ENCODE measurements at places on chromosomes 6 and 20. TPM values are rescaled to one million over a fixed set of nuclear protein-coding genes. Genes with fewer than 3 reads are reported as not detected.

The TP53INP2 gene
- total RNA-seq, result 2.3 TPM

The SLC26A8 gene
- not detected for total RNA-seq

DNA sequence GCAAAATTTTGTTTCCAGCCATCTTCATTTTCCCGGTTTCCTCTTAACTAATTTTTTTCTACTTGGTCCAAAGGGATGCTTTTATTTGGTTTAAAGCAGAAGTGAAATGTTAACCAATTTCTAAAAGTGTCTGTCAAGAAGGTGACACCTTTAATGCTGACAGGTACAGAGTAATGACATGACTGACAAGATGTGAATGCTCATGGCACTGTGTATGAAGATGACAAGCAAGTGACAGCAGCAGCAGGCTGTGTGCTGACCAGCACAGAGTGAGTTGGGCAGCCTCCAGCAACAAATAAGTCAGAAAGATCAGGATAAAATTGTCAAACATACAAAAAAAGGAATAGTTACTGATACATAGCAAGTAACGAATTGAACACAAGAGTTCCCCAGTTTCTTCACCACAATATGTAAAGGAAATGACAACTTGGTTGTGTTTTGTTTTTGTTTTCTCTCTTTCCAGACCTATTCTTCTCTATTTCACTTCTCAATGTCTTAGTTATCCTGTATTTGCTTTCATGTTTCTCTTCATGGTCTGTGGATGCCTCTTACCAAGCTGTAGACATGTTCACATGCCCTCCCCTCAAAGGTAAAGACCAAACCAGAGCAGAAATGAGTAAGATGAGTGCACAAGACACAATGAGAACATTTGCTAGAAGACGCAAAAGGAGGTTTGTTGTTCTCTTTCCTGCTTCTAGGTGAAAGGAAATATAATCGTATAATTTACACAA lies 174.9 kb downstream of the FRK start:
- peaks cover 1% of the 10 kb centered on the region for H3K27me3 ChIP-seq
- no peak overlapping the region for H3K27ac ChIP-seq
- no peaks in the 10 kb centered on the region for H3K36me3 ChIP-seq
- H3K4me3 ChIP-seq, result no peak overlapping the region
- peaks cover 4% of the 10 kb centered on the region for H3K4me1 ChIP-seq

- DNase-seq, result no peak
- H3K27me3 ChIP-seq, result no peaks in the 10 kb centered on the region
- H3K36me3 ChIP-seq, result no peaks in the 10 kb centered on the region
- peaks cover 6% of the 10 kb centered on the region for H3K4me1 ChIP-seq
- H3K27ac ChIP-seq, result no peak overlapping the region
- H3K4me3 ChIP-seq, result no peak overlapping the region
Measured at GRCh38 chr6:14442242-14442641, 324.7 kb downstream of the CD83 start.

DNA sequence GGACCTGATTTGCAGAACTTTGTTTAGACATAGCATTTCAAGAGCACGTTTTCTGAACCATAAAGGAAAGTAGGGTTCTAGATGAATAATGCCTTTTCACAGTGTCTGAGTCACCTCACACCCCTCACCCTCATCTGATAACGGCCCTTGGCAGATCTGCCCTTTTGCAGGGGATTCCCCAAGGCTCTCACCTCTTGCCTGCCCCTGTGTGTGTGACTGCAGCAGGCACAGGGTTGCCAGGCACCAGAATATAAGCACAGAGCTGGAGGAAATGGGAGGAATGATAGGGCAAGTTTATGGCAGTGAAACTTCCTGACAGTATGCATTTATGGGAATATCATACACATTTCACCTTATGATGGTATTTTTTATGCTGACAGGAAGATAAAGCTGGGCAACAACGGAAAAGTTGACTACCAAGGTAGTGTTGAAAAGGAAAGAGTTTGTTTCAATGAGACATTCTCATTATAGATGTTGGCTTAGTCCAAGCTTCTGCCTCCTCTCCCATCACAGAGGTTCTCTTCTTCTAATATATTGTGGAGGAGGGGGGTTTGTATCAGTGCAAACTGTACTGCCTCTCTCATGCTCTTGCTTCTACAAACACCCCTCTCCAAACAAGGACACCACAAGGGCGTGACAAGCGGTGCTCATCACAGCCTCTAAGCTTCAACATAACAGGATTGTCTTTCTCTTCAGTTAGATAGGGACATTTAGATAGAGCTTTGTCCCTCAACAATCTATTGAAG lies 101.5 kb upstream of the BACH2 start:
- H3K27me3 ChIP-seq, result no peaks in the 10 kb centered on the region
- no peaks in the 10 kb centered on the region for H3K36me3 ChIP-seq
- DNase-seq, result peak; percentile 92

GRCh38 chr6:41097467-41098090 lies 24.8 kb downstream of the NFYA start:
- no peak overlapping the region for H3K27ac ChIP-seq
- peaks cover 69% of the 10 kb centered on the region for H3K36me3 ChIP-seq
- H3K4me3 ChIP-seq, result no peak overlapping the region
- H3K4me1 ChIP-seq, result peaks cover 3% of the 10 kb centered on the region

DNA sequence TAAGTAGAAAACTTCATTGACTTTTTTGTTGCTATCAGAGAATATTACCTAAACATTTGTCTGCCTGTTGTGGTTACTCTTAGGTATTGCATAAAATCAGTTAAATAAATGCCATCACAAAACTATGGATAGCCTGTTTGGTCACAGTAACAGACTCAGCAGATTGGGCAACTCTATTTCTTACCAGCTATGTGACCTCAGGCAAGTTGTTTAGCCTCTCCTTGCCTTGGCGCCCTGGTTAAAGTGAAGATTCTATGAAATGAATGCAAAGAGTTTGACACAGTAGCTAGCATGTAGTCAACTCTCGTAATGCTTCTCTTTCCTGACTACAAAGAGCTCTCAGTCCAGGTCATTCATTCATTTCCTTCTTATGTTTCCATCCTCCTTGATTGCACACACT lies 82.5 kb upstream of the ID4 start:
- H3K4me3 ChIP-seq, result no peak overlapping the region
- no peaks in the 10 kb centered on the region for H3K4me1 ChIP-seq
- H3K36me3 ChIP-seq, result no peaks in the 10 kb centered on the region

- no peaks in the 10 kb centered on the region for H3K4me1 ChIP-seq
- H3K4me3 ChIP-seq, result no peak overlapping the region
- no peak overlapping the region for H3K27ac ChIP-seq
- H3K36me3 ChIP-seq, result no peaks in the 10 kb centered on the region
Measured at GRCh38 chr20:46232539-46232938, 75.8 kb downstream of the CDH22 start.

- H3K27ac ChIP-seq, result no peak overlapping the region
- peaks cover 44% of the 10 kb centered on the region for H3K36me3 ChIP-seq
- no peak for DNase-seq
- H3K27me3 ChIP-seq, result no peaks in the 10 kb centered on the region
- H3K4me3 ChIP-seq, result no peak overlapping the region
Measured at GRCh38 chr6:118674772-118675171, 23.4 kb upstream of the CEP85L start.

DNA sequence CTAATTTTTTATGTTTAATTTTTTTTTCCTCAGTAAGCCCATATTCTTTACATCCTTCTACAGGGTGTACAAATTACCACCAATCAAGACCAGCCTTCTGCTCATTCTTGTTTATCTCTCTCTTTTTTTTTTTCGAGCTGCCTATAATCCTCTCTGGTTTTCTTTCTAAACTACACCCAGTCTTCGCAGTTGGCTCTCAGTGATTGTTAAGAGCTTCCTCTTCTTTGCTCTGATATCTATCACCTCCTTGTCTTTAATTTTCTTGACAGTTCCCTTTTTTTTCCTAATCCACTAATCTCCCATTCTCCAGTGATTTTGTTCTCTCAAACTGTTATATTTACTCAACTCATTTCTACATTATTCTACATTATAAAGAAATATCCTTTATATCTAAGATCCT lies 38.5 kb upstream of the PTPRK start:
- peaks cover 7% of the 10 kb centered on the region for H3K27me3 ChIP-seq
- H3K4me1 ChIP-seq, result no peaks in the 10 kb centered on the region
- no peaks in the 10 kb centered on the region for H3K36me3 ChIP-seq
- no peak overlapping the region for H3K4me3 ChIP-seq

DNA sequence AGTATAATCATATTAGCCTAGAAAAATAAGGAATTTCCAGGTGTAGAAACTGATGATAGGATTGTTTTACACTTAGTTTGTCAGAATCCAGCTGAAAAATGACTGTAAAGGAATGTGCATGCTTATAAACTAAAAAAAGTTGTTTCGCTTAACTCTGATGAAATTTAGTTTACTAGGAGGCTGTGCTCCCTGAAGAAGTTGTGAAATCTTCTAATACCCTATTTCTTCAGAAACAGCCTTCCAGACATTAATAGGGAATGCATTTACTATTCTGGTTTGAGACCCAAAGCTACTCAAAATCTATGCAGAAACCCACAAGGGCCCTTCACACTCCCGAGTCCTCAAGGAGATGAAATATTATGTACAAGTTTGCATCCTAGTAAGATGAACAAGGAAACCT lies 105.5 kb upstream of the SSTR4 start:
- no peaks in the 10 kb centered on the region for H3K36me3 ChIP-seq
- H3K4me3 ChIP-seq, result no peak overlapping the region
- peaks cover 3% of the 10 kb centered on the region for H3K4me1 ChIP-seq
- H3K27ac ChIP-seq, result no peak overlapping the region

GRCh38 chr6:55182016-55182650 lies 7.8 kb downstream of the HCRTR2 start:
- H3K27ac ChIP-seq, result no peak overlapping the region
- no peaks in the 10 kb centered on the region for H3K4me1 ChIP-seq
- no peak for DNase-seq
- H3K27me3 ChIP-seq, result no peaks in the 10 kb centered on the region

- H3K4me3 ChIP-seq, result no peak overlapping the region
- no peak overlapping the region for H3K27ac ChIP-seq
- no peaks in the 10 kb centered on the region for H3K4me1 ChIP-seq
- DNase-seq, result peak; percentile 44
- no peaks in the 10 kb centered on the region for H3K36me3 ChIP-seq
Measured at GRCh38 chr6:148611213-148611612, 135.6 kb upstream of the UST start.

GRCh38 chr6:149107520-149107919 lies 210.0 kb upstream of the TAB2 start:
- H3K27ac ChIP-seq, result no peak overlapping the region
- H3K4me3 ChIP-seq, result no peak overlapping the region
- DNase-seq, result no peak
- H3K36me3 ChIP-seq, result peaks cover 30% of the 10 kb centered on the region

GRCh38 chr6:142592876-142593275 lies 291.1 kb downstream of the ADGRG6 start:
- no peaks in the 10 kb centered on the region for H3K27me3 ChIP-seq
- no peaks in the 10 kb centered on the region for H3K4me1 ChIP-seq
- H3K27ac ChIP-seq, result no peak overlapping the region
- no peak for DNase-seq

DNA sequence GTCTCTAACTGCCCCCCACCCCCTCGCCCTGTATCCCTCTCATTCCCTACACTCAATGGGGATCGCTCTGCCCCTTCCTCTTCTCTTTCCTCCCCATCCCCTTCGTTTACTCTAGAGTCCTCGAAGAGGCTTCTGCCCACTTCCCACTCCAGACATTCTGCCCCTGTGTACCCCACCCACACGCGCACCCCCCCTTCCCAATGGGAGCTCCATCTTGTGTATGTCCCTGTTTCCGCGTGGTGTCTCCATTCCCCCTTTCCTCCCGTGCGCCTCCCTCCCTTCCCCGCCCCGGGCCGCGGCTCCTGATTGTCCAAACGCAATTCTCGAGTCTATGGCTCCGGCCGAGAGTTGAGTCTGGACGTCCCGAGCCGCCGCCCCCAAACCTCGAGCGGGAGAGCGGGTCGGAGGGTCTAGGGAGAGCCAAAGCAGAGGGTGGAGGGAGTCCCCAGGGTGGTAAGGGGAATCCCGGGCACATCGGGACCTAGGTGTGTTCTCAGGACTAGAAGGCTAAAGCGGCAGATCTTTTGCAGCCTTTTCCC lies 679 bp upstream of the RING1 start:
- H3K4me1 ChIP-seq, result peaks cover 47% of the 10 kb centered on the region
- peaks cover 6% of the 10 kb centered on the region for H3K27me3 ChIP-seq
- DNase-seq, result peak; percentile 74
- peak overlapping the region; percentile 96 for H3K27ac ChIP-seq

DNA sequence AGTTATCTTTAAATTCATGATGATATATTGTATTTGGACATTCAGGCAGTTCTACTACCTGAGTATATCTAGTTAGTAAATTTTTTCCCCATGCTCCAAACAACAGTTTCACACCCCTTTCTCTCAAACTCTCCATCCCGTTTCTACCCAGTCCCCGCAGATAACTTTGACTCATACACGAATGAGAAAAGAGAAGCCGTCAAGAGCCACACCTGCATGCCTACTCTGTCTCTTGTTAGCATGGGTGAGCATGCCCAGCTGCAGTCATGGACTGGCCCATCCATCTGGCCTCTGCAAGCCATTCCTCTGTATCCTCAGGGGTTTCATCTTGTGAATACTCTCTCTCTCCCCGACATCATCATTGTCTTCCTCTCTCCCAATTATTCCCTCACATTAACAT lies 41.5 kb downstream of the MYB start:
- DNase-seq, result peak; percentile 51
- H3K27me3 ChIP-seq, result no peaks in the 10 kb centered on the region
- no peak overlapping the region for H3K4me3 ChIP-seq
- no peak overlapping the region for H3K27ac ChIP-seq
- H3K4me1 ChIP-seq, result peaks cover 15% of the 10 kb centered on the region
- H3K36me3 ChIP-seq, result peaks cover 25% of the 10 kb centered on the region

- DNase-seq, result peak; percentile 79
- H3K27me3 ChIP-seq, result no peaks in the 10 kb centered on the region
- peaks cover 88% of the 10 kb centered on the region for H3K36me3 ChIP-seq
- peaks cover 62% of the 10 kb centered on the region for H3K4me1 ChIP-seq
- H3K27ac ChIP-seq, result peak overlapping the region; percentile 92
- H3K4me3 ChIP-seq, result peak overlapping the region; percentile 67
Measured at GRCh38 chr6:111715321-111715720, 109.6 kb upstream of the TRAF3IP2 start.

DNA sequence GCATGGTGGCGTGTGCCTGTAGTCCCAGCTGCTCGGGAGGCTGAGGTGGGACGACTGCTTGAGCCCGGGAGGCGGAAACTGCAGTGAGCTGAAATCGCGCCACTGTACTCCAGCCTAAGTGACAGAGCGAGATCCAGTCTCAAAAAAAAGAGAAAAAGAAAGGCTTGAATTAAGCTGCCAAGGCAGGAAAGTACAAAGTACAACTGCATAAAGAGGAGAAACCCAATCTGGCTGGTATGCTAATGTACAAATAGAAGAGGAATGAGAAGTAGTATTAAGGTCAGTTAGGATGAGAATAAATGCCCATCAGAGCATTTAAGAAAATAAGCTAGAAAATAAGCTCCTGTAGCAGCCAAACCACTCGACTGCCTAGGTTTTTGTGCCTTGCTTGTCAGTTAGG lies 23.1 kb upstream of the RPN2 start:
- H3K27ac ChIP-seq, result no peak overlapping the region
- H3K27me3 ChIP-seq, result no peaks in the 10 kb centered on the region
- no peaks in the 10 kb centered on the region for H3K36me3 ChIP-seq

GRCh38 chr6:42565823-42566613 lies 2.2 kb downstream of the UBR2 start:
- H3K36me3 ChIP-seq, result peaks cover 26% of the 10 kb centered on the region
- peak overlapping the region; percentile 99 for H3K4me3 ChIP-seq
- no peaks in the 10 kb centered on the region for H3K27me3 ChIP-seq
- DNase-seq, result peak; percentile 52
- peaks cover 32% of the 10 kb centered on the region for H3K4me1 ChIP-seq

Measured in activated CD4-positive, alpha-beta T cell treated with anti-CD3 and anti-CD28 coated beads, Interleukin-2, amount 10 ng/mL, durations not matched to agents 24 days and 14 days (primary cell).